ENCODE measurements at places on chromosomes 1 and 21.

GRCh38 chr1:234408757-234409156, 35.5 kb downstream of the COA6 start:
- no peak for DNase-seq

GRCh38 chr1:221431961-221432360, 309.9 kb downstream of the DUSP10 start:
- no peak for DNase-seq

- DNase-seq, result no peak
Observed at GRCh38 chr1:8165595-8166360, 139.7 kb upstream of the ERRFI1 start.

- DNase-seq, result peak; percentile 25
Observed at GRCh38 chr1:224213438-224214119, 30.5 kb downstream of the DEGS1 start.

GRCh38 chr21:19123525-19123924, 719.9 kb upstream of the TMPRSS15 start:
- no peak for DNase-seq

DNA sequence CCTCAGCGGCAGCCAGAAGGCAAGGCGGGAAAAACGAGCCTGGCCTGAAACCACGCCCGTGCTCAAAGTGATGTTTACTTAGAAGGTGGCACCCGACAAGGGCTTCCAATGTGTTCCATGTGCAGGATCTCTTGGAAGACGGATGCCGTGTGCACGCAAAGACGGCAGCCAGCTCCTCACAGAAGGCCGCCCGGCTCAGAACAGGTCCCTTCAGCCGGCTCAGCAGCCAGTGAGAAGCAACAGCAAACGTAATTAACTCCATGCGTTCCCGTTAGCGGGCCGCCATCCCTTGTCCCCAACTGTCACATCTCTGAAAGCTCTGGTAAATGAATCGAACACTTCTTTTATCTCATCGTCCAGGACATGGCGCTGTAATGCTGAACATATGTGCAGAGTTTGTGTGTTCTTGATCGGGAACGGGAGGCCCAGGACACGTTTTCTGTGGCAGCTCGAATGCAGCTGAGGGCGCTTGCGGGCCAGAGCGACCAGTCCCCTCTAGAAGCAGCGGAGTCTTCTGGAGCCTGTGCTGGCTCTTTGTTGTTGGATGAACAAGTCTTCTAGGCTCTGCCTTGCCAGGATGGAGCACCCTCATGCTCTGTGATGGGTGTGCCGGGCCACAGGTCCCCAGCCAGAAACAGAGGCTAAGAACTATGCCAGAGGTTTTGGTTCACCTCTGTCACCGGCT, 94.6 kb upstream of the ARHGEF16 start:
- DNase-seq, result no peak

- peak; percentile 82 for DNase-seq
Observed at GRCh38 chr1:21251773-21252471, 38.3 kb downstream of the ECE1 start.

- DNase-seq, result no peak
Observed at GRCh38 chr1:156286061-156286460, 1.9 kb downstream of the TMEM79 start.

- DNase-seq, result no peak
Observed at GRCh38 chr1:184596950-184597645, 157.6 kb downstream of the EDEM3 start.
